ENCODE measurements at places on chromosomes 2 and 18.

GRCh38 chr18:80106482-80107051 lies 2.5 kb upstream of the ADNP2 start:
- no peak for DNase-seq

DNA sequence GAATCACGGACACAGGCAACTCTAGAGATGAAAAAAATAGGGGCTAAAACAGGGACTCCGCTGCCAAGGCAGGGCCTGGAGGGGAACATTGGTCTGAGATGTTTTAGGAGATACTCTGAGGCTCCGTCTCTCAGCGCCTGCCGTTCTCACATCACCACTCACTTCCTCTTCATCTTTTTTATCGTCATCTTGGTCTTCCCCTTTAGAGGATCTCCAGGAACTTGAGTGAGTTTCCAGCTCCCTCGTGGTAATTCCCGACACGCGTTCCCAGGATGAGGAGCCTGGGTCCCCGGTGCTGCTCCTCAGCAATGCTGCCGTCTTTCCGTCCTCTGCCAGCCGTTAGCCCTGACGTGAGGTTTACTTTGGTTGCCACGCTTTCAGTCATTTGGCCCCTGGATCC lies 16.1 kb downstream of the MLPH start:
- DNase-seq: no peak

- no peak for DNase-seq
Observed at GRCh38 chr18:56358608-56359280, 279.6 kb downstream of the TXNL1 start.

DNA sequence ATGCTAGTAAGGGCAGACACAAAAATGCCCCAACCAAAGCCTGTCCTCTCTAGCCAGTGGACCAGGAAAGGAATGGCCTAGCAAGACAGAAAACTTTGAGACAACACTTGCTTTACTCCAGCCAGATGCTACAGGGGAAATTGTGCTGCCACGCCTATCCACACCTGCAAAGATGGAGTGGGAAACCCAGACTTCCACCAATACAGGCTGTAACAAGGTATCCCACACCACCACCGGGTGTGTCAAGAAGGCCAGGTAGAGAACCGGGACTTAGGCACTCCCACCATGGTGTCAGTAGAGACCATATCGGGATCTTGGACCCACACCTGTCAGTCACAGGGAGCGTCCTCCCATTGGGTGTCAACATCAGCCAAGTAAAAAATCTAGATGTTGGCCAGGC lies 16.2 kb upstream of the ESPNL start:
- DNase-seq: no peak

- no peak for DNase-seq
Observed at GRCh38 chr2:209533391-209533790, 109.5 kb downstream of the MAP2 start.
